Calu3 (cell line): ENCODE measurements at places on chromosomes 4 and X. TPM values are rescaled to one million over a fixed set of nuclear protein-coding genes. Genes with fewer than 3 reads are reported as not detected.

GRCh38 chr4:38078590-38079421, 118.6 kb downstream of the PTTG2 start:
- peaks cover 23% of the 10 kb centered on the region for H3K4me1 ChIP-seq
- H3K4me3 ChIP-seq, result no peak overlapping the region
- no peaks in the 10 kb centered on the region for H3K27me3 ChIP-seq
- DNase-seq, result no peak
- H3K36me3 ChIP-seq, result peaks cover 6% of the 10 kb centered on the region
- peak overlapping the region; percentile 65 for H3K27ac ChIP-seq

- no peaks in the 10 kb centered on the region for H3K36me3 ChIP-seq
- DNase-seq, result no peak
- H3K4me3 ChIP-seq, result no peak overlapping the region
- H3K4me1 ChIP-seq, result peaks cover 10% of the 10 kb centered on the region
- H3K27ac ChIP-seq, result no peak overlapping the region
Observed at GRCh38 chr4:102552781-102553180, 51.6 kb downstream of the NFKB1 start.

GRCh38 chrX:49303346-49303745, at the start of gene GAGE10:
Gene GAGE10, plus strand, starts transcription at chrX:49303646. Its CDS starts 1,214 bp downstream, at chrX:49304860.
- H3K27ac ChIP-seq, result no peak within 1 kb of the TSS
- no peak for DNase-seq
- H3K27me3 ChIP-seq, result peaks cover 21% of the 10 kb centered on the region
- H3K4me1 ChIP-seq, result peaks cover 2% of the 10 kb centered on the region

Gene PCDH10
- total RNA-seq, result not detected in 2 replicates

DNA sequence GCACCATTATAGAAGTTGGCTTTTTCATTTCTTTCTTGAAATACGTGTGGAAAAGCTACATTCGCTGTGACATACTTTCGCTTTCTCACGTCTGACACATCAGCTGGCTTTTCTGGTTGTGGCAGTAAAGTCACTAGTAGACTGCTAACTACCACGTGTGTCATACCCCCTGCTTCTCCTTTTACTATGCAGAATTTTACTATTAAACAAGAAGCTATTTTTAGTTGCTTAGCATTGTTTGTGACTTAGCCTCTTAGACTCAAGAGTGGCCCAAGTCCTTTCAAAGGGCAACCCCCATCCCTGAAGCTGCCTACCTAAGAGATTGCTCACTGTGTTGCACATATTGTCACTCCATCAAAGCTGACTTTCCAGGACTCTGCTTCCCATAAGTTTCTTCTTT, 2.1 kb upstream of the IL2 start:
- DNase-seq, result peak; percentile 14
- H3K4me1 ChIP-seq, result no peaks in the 10 kb centered on the region
- H3K27ac ChIP-seq, result no peak overlapping the region
- peak overlapping the region; percentile 53 for H3K4me3 ChIP-seq

DNA sequence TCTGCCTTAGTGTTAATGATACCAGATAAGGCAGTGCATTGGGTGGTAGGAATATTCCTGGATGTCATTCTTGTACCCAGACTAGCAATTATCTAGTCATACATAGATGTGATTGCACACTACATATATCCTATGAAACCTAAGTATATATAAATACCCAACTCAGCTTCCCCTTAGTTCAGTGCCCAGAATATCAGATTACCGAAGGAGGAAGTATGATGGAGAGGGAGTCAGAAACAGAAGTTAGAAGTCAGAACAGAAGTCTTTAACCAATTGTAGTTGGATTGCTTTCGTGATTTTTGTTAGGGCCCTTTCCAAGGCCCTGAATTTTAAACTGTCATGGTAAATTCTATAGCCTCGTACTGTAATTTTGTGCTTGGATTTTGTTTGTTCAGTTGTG, 42.9 kb downstream of the MOB1B start:
- no peak for DNase-seq
- H3K4me1 ChIP-seq, result no peaks in the 10 kb centered on the region
- H3K36me3 ChIP-seq, result no peaks in the 10 kb centered on the region
- H3K27ac ChIP-seq, result no peak overlapping the region
- no peak overlapping the region for H3K4me3 ChIP-seq
- H3K27me3 ChIP-seq, result no peaks in the 10 kb centered on the region

GRCh38 chrX:149374751-149375150, 130.4 kb downstream of the IDS start:
- no peak for DNase-seq

GRCh38 chrX:148691456-148691855, 191.0 kb downstream of the AFF2 start:
- H3K4me1 ChIP-seq, result no peaks in the 10 kb centered on the region
- H3K4me3 ChIP-seq, result no peak overlapping the region
- H3K27ac ChIP-seq, result no peak overlapping the region

- peaks cover 28% of the 10 kb centered on the region for H3K4me1 ChIP-seq
- peak overlapping the region; percentile 85 for H3K27ac ChIP-seq
- H3K27me3 ChIP-seq, result peaks cover 23% of the 10 kb centered on the region
- H3K4me3 ChIP-seq, result peak overlapping the region; percentile 87
Observed at GRCh38 chrX:68827848-68828624, 785 bp upstream of the EFNB1 start.

Gene HSFX2
- total RNA-seq, result 0.76 and 2.1 TPM in 2 replicates

DNA sequence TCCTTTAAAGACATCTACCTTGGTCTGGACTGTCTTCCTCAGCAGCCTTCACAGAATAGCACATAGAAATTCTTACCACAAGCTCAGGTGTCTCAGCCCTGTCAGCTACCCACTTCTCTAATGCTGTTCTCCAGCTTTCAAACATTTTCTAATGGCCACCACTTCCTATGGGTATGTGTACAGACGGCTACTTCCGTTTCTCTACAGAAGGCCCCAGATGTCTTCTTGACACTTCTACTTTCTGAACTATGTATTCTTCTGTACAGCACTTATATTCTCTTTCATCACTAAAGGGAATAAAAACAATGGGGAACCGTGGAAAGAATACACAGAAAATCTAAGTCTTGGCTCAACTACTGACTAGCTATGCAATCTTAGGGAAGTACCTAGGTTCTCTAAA, 13.3 kb downstream of the OPHN1 start:
- peaks cover 7% of the 10 kb centered on the region for H3K4me1 ChIP-seq
- no peaks in the 10 kb centered on the region for H3K27me3 ChIP-seq
- H3K4me3 ChIP-seq, result no peak overlapping the region
- no peak overlapping the region for H3K27ac ChIP-seq

DNA sequence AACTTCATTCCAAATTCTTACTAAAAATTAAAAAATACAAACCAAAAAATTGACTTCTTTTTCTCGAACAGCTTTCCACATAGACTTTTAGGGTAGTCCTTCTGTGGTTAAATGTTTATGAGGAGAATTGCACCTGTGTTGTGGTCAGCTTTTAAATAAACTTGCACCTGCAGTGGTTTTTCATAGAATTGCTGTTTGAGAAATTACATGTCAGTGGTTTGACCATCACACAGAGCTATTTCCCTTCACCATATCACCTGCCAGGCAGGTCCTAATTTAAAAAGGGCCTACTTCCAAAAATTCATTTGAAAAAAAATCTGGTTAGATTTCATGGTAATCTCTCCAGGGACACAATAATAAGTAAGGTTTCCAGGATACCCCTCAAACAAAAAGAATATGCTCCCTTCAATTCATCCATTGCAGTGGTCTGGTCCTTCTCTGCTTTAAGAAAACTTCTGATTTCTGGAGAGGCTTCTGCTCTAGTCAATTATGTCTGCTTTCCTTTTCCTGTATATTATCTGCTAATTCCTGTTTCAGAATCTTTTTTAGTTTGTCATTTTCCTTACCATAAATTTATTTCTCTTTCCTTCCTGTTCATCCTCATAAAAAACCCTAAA, 9.8 kb upstream of the UTP3 start:
- H3K4me1 ChIP-seq, result no peaks in the 10 kb centered on the region
- no peak overlapping the region for H3K4me3 ChIP-seq
- H3K27ac ChIP-seq, result no peak overlapping the region
- H3K36me3 ChIP-seq, result no peaks in the 10 kb centered on the region

- H3K27ac ChIP-seq, result peak within 1 kb of the TSS; percentile 100
- peaks cover 9% of the 10 kb centered on the region for H3K4me1 ChIP-seq
- H3K4me3 ChIP-seq, result peak within 1 kb of the TSS; percentile 97
- H3K27me3 ChIP-seq, result no peaks in the 10 kb centered on the region
- DNase-seq, result peak; percentile 80
Observed at GRCh38 chrX:123961268-123962005, at the start of gene STAG2. Gene STAG2, plus strand, starts transcription at chrX:123961706. Its CDS starts 60,922 bp downstream, at chrX:124022628.

- H3K27me3 ChIP-seq, result no peaks in the 10 kb centered on the region
- H3K27ac ChIP-seq, result peak overlapping the region; percentile 28
- H3K4me3 ChIP-seq, result no peak overlapping the region
- no peak for DNase-seq
Observed at GRCh38 chr4:85776579-85776978, 301.6 kb downstream of the ARHGAP24 start.

Gene NPY2R
- total RNA-seq, result not detected in 2 replicates

Gene MAMLD1
- 7.1 and 8.8 TPM in 2 replicates for total RNA-seq

Gene TIGD4
- total RNA-seq, result 0.78 and 0.92 TPM in 2 replicates

DNA sequence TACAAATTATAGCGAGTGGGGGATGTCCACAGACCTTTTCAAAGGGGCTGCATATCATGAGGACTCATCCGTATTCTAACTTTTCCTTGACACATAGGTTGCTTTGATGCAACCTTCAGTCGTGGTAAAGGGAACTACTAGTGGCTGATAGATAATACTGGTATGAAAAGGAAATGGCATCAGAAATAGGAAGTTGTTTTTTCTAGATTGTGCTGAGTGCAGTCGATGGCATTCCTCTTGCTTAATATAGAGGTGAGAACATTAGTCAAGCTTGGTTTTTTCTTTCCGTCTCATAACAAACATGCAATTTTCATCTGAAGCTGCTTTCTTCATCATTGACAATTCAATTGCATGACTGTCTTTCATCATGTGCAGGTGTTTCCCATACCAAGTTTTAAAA, 16.6 kb downstream of the ENPEP start:
- H3K4me1 ChIP-seq, result no peaks in the 10 kb centered on the region
- H3K27ac ChIP-seq, result no peak overlapping the region
- no peaks in the 10 kb centered on the region for H3K27me3 ChIP-seq
- DNase-seq, result no peak
- no peaks in the 10 kb centered on the region for H3K36me3 ChIP-seq

DNA sequence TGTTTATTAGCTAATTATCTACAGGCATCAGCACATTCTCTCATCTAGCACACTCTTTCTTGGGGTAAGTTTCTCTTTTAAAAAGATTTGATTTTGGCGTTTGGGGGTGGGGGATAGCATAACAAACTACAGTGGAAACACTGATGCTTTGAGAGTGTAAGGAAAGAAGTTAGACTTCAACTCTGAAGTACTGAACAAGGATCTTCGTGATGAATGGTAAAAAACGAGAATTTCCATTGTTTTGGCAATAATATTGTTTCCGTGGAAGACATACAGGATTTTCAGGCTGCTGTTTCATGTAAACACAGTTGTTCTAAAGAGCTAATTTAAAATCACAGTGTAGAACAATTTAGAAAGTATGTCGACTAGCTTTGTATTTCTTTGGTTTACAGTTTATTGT, 451 bp downstream of the LPAR4 start:
- no peak for DNase-seq
- no peak overlapping the region for H3K4me3 ChIP-seq
- H3K27ac ChIP-seq, result no peak overlapping the region
- no peaks in the 10 kb centered on the region for H3K4me1 ChIP-seq

Gene DCAF4L1
- total RNA-seq, result 0.68 and 1.0 TPM in 2 replicates

- H3K36me3 ChIP-seq, result peaks cover 64% of the 10 kb centered on the region
- H3K27me3 ChIP-seq, result no peaks in the 10 kb centered on the region
- peak overlapping the region; percentile 74 for H3K27ac ChIP-seq
- peaks cover 15% of the 10 kb centered on the region for H3K4me1 ChIP-seq
Observed at GRCh38 chrX:53685711-53686110, 808 bp downstream of the HUWE1 start.

DNA sequence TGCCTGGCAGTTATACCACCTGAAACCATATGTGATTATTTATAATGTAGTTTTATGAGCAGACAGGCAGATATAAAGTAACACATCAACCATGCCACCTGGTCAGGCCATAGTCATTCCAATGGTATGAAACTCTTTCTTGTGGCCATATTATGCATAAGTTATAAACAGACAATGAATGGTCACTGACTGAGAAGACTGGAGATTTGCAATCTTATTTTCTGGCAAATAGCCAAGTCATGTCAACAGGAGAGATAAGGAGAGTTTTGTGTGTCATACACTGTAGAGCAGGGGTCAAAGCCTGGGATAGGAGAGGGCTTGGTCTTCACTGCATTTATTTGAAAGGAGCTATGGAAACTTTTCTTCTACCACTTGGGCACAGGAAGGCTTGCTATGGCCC, 29.5 kb downstream of the SORBS2 start:
- H3K27me3 ChIP-seq, result no peaks in the 10 kb centered on the region
- no peak overlapping the region for H3K4me3 ChIP-seq
- DNase-seq, result no peak

GRCh38 chr4:145907812-145908211, 30.8 kb downstream of the ZNF827 start:
- DNase-seq, result no peak
- no peak overlapping the region for H3K4me3 ChIP-seq
- H3K27ac ChIP-seq, result no peak overlapping the region
- H3K4me1 ChIP-seq, result peaks cover 48% of the 10 kb centered on the region
